T-helper 2 cell treated with Interferon-gamma antibody and Interleukin-4, amounts not matched to agents 100 ng/mL and 5 ng/mL, for 36 hours (primary cell): ENCODE measurements at places on chromosomes 2 and 18. TPM values are rescaled to one million over a fixed set of nuclear protein-coding genes. Genes with fewer than 3 reads are reported as not detected.

Gene CRYGB
- not detected in 2 replicates for total RNA-seq

Gene BARD1
- 41.3 and 43.4 TPM in 2 replicates for total RNA-seq

Gene TLX2
- 1.1 and 1.2 TPM in 2 replicates for total RNA-seq

Gene SATB2
- 0.07 and 0.14 TPM in 2 replicates for total RNA-seq

Gene SERPINB2
- total RNA-seq = not detected in 2 replicates

Gene CCDC85A
- not detected in 2 replicates for total RNA-seq

Gene RAPGEF4
- 0.73 and 0.75 TPM in 2 replicates for total RNA-seq

Gene TLK1
- total RNA-seq = 96.0 and 101 TPM in 2 replicates

Gene LBX2
- 0.39 and 0.50 TPM in 2 replicates for total RNA-seq

Gene RFX8
- 4.4 and 6.6 TPM in 2 replicates for total RNA-seq

Gene IL1RN
- total RNA-seq = 0.70 TPM in 2 replicates

Gene KLHL29
- total RNA-seq = 2.2 TPM in 2 replicates

Gene MRPL33
- 41.6 and 43.1 TPM in 2 replicates for total RNA-seq

Gene TMEM169
- 2.3 and 2.7 TPM in 2 replicates for total RNA-seq

Gene PLGLB1
- total RNA-seq = 3.2 TPM in 1 of 2 replicates, not detected in the other

Gene SFTPB
- total RNA-seq = not detected in 2 replicates

Gene VSNL1
- not detected in 2 replicates for total RNA-seq

Gene ATG16L1
- 56.3 and 62.2 TPM in 2 replicates for total RNA-seq

Gene CBLN2
- not detected in 2 replicates for total RNA-seq

Gene CYS1
- 0.70 and 0.73 TPM in 2 replicates for total RNA-seq

Gene SFXN5
- total RNA-seq = 13.5 and 13.7 TPM in 2 replicates

Gene SP140L
- total RNA-seq = 120 and 122 TPM in 2 replicates

Gene B4GALT6
- 2.1 TPM in 2 replicates for total RNA-seq

Gene COLEC11
- 0.27 TPM in 1 of 2 replicates, not detected in the other for total RNA-seq

Gene INHBB
- 0.09 TPM in 1 of 2 replicates, not detected in the other for total RNA-seq

Gene ERBB4
- not detected in 2 replicates for total RNA-seq

Gene PCARE
- total RNA-seq = not detected in 2 replicates

Gene CTLA4
- 25.7 and 26.0 TPM in 2 replicates for total RNA-seq

Gene TMEM198
- 0.41 and 0.77 TPM in 2 replicates for total RNA-seq

Gene SCYGR4
- total RNA-seq = not detected in 2 replicates

Gene PMAIP1
- 23.6 and 24.1 TPM in 2 replicates for total RNA-seq

Gene BCS1L
- total RNA-seq = 54.6 and 57.1 TPM in 2 replicates

Gene DPYSL5
- total RNA-seq = not detected in 2 replicates

Gene RSAD2
- total RNA-seq = 34.2 and 35.0 TPM in 2 replicates

Gene CEBPZOS
- total RNA-seq = 34.9 and 38.9 TPM in 2 replicates
